Activated CD4-positive, alpha-beta T cell treated with anti-CD3 and anti-CD28 coated beads, Interleukin-2, amount 50 U/mL, for 4 hours (primary cell): ENCODE measurements at places on chromosomes 7 and 10.

- DNase-seq: no peak
These were observed 83.2 kb upstream of the KIF5B start for GRCh38 chr10:32139223-32140073.

- DNase-seq: no peak
These were observed 7.4 kb downstream of the CYP3A43 start for GRCh38 chr7:99835189-99835588.

DNA sequence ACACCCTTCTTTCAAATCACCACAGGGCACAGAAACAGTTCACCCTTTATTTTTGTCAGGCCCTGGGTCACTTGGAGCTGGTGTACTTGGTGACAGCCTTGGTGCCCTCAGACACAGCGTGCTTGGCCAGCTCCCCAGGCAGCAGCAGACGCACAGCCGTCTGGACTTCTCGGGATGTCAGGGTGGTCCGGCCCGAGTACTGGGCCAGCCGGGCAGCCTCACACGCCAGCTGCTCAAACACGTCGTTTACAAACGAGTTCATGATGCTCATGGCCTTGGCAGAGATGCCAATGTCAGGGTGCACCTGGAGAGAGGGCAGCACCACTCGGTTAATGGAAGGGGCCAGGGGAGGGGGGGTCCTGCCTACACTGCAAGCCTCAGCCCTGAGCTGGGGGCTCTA, 2.5 kb downstream of the H2BK1 start:
- DNase-seq: no peak

GRCh38 chr7:122143376-122143750, 686 bp downstream of the AASS start:
- no peak for DNase-seq

DNA sequence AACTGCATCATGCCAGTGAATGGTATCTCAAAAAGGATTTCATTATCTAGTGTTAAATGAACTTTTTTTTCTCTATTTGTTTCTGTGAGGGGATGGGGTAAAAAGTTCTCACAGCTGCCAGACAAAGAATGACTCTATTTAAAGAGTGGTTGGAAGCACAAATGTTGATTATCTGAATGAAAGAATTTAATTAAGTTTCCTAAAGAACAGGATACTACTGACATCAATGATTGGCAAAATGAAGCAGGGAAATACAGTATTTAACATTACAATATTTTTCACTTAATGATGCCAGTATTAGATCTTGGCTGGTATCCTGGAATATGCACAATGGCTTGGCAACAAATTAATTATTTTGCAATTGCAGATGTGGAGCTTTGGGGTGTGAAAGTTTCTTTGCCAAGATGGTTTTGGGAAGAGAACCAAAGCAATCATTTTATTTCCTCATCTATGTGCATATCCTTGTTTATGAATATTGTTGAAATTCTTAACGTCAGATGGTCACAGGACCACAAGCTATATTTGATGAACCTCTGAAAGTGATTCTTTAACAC, 336.8 kb downstream of the ARL4A start:
- DNase-seq: no peak

DNA sequence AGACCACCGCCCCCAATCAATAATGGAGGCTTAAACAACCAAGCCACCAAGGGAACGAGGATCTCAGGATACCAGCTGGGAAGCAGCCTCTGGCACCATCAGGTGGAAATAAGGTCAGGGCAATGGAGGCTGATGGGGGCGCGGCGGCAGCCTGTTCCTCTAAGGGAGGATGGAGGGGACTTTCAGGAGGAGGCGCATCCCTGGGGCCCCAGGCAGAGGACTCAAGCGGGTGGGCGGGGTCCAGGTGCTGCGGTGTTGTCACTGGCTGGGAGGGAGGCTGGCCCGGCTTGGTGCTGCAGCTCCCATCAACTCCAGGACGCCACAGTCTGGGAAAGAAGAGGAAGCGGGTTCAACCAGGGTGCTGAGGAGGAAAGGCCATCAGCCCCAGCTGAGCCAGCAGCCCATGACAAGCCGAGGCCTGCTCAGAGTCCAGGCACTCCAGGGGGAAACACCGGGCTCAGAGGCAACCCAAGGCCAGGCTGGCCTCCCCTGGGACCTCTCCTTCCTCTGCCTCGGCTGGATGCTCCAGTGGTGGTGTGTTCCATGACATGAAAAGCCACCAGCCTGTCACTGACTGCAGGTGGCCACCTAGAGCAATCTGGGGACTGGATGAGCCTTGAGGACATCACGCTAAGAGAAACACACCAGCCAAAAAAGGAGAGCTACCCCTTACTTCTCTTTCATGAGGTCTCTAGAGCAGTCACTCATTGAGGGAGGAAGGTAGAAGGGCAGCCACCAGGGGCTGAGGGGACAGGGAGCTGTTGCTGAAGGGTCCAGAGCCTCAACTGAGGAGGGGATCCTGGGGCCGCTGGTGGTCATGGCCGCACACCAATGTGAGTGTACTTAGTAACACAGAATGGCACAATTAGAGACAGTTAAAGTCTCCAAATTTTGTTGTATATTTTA, 4.6 kb downstream of the GIGYF1 start:
- no peak for DNase-seq

DNA sequence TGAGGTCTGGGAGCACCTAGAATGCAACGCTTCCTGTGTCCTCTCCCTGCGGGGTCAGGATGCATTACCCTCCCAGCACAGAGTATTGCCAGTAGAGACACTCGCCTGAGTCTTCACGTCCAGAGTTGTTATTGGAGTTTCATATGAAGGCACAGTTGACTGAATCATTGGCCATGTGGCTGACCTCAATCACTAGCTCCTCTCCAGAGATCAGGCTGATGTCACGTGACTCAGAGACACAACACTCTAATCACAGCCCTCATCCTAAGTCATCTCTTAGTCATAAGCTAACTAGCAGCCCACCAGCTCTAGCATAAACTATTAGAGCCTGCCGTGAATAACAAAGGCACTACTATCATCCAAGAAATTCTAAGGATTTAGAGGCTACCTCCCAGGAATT, 107.8 kb downstream of the HECW1 start:
- DNase-seq: no peak

DNA sequence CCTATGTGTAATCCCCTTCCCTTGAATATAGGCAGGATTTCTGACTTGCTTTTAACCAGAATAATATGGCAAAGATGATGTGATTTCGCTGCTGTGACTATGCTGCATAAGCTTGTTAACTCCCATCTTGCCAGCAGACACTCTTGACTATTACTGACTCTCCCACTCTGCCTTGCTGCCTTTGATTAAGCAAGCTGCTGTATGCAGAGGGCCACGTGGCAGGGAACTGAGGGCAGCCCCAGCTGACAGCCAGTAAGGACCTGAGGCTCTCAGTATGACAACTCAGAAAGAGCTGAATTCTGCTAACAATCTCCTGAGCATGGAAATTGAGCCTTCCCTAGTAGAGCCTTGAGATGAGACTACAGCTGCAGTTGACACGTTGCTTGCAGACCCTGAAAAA, 279.4 kb upstream of the CACNA2D1 start:
- no peak for DNase-seq

GRCh38 chr10:29669149-29669548, 34.4 kb upstream of the SVIL start:
- DNase-seq: no peak

GRCh38 chr10:51001587-51001986, 72.7 kb upstream of the PRKG1 start:
- DNase-seq: no peak

- DNase-seq: no peak
These were observed 98.5 kb downstream of the TPST1 start for GRCh38 chr7:66303454-66304155.

GRCh38 chr10:10872035-10872673, 145.5 kb upstream of the CELF2 start:
- DNase-seq: no peak

DNA sequence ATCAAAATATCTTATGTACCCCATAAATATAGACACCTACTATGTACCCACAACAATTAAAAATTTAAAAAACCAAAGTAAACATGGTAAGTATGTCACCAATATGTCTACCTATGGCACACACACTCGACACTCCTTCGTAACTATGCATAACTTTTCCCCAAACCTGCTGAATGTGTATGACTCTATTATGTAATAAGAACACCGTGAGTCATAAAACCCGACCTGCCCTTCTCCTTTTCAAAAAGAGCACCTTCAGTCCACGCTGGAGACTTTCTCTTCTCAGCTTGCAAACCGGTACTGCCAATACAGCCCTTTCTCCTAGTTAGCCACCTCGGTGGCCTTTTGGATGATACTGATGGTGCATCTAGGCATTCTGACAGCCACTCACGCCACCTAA, 186.3 kb downstream of the PRPF18 start:
- DNase-seq: no peak

GRCh38 chr10:100045592-100045991, 35.8 kb upstream of the DNMBP start:
- DNase-seq: no peak

GRCh38 chr7:151688236-151688780, 168.6 kb upstream of the RHEB start:
- DNase-seq: no peak

GRCh38 chr7:102416406-102416805, 17.0 kb upstream of the ORAI2 start:
- DNase-seq: no peak

- DNase-seq: no peak
These were observed 6.3 kb downstream of the HTRA1 start for GRCh38 chr10:122467701-122468100.

- DNase-seq: no peak
These were observed 291.1 kb upstream of the LYZL1 start for GRCh38 chr10:28997734-28998133.

GRCh38 chr10:100349087-100349486, 2.1 kb downstream of the SCD start:
- DNase-seq: no peak

GRCh38 chr7:96327429-96327828, 5.5 kb upstream of the SLC25A13 start:
- no peak for DNase-seq

DNA sequence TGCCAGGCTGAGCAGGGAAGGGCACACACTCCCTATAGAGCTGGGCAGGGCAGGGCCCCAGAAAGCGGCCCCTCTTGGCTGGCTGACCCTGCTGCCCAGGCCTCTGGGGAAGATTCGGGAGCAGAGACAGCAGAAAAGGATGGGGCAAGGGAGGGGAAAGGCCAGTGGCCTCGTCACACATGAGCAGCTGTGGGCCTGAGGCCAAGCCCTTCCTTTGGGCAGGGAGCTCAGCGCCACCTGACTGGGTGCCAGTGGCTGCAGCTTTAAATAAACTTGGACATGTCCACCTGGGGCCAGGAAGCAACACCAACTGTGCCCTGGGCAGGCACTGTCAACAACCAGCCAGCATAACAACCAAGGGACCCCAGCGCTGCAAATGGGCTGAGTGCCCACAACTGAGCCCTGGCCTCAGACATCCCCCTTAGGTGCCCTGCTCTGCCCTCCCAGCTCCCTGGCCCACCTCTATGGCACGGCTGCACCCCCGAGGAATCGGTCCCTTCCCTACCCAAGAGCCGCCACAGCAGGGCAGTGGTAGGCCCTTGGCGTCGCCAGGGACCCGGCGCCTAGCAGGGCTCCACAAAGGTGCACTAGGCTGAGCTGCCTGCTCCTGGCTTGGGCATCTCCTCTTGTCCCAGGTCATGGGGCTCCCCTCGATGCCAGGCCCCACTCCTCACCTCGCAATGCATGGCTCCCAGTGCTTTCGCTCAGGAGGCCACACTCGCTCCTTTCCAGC, 2.6 kb downstream of the CAMK2B start:
- no peak for DNase-seq

DNA sequence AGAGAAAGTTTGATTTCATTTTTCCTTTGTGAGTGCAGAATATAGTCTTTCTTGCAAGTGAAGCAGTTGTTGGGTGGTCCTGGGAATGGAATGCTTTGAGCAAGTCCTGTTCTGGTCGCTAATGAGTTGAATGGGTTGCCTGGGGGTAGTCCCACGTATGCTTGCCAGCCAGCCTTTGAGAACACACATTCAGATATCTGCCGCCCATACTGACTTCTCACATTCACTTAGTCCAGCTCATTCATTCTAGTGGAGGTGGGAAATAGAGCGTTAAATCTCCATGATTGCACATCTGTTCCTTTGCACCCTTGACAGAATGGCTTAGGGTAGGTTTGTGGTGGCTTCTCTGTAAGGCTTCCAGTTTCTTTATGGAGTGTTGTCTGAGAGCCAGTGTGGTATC, 256.6 kb downstream of the SORCS3 start:
- DNase-seq: no peak

DNA sequence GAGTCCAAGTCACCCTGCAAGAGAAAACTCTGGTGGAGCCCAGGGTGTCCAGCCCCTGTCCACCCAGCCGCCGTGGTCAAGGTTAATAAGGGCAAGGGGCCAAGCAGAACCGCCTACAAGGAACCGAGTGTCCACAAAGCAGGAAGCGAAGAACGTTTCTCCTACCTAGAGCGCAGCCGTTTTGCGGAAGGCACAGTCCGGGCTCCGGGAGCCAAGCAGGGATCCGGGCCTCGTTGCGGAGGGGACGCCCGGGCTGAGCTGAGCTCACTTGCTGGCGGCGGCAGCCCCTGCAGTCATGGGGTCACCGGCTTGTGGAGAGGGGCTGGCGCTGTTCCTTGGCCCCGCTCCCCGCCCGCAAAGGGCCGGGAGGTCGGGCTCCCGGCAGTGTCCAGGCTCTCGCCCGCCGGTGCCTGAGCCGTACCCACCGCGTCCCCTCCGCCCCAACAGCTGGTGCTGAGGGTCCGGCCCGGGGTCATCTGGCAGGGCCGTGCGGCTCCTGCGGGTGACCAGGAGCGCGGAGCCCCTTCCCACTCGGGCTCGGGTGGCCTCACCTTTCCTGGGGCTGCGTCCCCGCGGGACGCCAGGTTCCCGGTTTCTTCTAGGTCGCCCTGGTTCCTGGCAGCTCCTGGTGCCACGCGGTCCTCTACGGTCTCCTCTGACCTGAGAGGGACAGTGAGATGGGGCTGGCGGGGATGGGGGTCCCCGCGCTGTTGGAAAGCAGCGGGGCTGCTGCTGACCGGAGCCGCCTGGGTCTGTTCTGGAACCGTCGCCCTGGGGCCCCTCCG, 14.0 kb upstream of the ZNF273 start:
- DNase-seq: no peak

DNA sequence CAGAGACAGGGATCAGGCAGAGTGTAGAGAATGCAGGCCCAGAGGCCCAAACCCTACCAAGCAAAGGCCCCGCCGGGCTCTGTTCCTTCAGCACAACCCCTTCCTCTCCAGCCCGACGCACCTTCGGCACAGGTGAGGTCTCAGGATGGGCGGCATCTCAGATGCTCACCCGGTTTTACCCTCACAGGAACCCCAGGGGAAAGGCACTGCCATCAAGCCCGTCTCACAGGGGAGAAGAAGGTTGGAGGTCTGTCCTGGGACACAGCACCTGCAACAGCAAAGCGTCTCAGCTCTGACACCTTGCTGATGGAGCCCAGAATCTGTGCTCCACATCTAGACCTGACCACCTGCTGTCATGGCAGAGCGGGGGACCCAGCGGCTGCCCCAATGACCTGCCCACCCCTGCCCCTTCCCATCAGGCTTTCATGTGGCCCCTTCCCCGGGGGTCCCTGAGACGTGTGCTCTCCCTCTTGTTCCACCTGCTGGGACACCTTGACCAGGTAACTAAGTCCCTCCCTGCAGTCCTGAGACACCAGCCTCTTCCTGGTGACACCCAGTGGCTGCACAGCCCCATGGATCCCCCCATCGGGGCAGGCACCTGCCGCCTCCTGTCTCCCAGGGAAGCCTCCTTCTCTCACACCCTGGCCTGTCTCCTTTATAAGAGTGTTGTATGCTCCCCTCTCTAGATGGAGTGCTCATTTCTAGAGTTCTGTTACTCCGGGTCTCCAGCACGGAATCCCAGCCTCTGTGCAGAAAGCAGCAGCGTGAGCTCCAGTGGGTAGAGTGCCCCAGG, 315.6 kb downstream of the DNAJB6 start:
- DNase-seq: no peak

- DNase-seq: no peak
These were observed 363.7 kb downstream of the ADRA2A start for GRCh38 chr10:111440501-111440900.

GRCh38 chr10:81843042-81843441, 32.0 kb upstream of the NRG3 start:
- DNase-seq: no peak
